ENCODE measurements at places on chromosomes 1 and 21. TPM values are rescaled to one million over a fixed set of nuclear protein-coding genes. Genes with fewer than 3 reads are reported as not detected.

AVPR1B gene
- total RNA-seq = not detected

FCN3 gene
- total RNA-seq = not detected

NTMT2 gene
- 0.41 TPM for total RNA-seq

SLC19A1 gene
- total RNA-seq = 9.0 TPM

DNA sequence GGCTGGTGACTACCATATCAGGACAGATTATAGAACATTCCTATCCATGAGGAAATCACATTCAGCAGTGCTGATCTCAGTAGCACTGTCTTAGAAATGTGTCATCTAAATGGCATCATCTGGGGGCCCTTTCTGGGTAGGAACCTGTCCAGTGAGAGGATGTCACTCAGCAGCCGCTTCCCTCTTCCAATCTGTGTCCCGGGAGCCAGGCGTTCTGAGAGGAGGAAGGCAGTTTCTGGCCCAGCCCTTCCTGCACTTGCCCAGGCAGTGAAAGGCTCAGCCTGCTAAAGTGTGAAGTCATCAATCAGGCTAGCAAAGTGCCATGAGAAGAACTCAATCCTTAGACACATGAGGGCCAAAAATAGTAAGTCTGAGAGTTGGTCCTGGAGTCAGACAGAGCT is 25.6 kb downstream of the RAB4A start:
- no peak for DNase-seq

DNA sequence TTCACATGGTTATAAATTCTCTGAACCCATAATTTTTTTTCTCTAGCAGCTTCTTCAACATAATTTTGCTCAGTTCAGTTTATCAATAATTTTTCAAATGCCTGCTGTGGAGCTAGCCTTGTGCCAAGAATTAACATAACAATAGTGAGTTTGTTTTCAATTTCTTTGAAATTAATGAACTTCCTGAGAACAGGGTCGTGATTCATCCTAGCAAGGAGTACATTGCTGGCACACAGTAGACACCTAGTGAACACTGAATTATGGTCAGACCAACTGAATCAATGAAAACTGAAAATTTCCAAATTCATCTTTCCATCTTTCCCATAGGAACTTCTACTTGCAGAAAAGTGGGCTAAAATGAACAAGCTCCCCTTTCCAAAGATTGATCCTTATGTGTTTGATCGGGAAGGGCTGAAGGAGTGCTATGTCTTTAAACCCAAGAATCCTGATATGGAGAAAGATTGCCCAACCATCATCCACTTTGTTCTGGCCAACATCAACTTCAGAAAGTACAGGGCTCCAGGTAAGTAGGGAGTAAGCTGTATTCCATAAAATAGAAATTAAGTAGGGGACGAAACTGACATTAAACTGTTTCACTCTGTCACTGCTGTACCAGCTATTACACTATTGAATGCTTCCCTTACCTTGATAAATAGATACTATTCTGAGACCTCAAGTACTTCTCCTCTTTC is 148.7 kb downstream of the PLA2G4A start:
- no peak for DNase-seq

DNA sequence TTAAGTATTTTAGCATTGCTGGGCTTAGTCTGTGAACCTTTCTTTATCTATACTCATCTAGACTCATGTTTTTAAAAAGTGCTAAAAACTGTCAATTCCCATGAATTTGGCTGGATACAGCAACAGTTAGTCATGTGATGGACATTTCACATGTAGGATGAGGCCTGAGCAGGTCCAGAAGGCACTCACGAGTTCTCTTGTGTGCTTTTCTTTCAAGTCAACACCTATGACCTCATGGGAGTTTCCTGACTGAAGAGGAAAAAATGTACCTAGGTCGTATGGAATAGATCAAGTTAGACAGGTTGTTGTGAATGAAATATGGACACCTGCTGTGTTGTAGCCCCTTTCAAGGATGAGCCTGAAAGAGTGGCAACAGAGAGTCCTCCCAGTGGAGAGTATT is 394.2 kb downstream of the DUSP10 start:
- no peak for DNase-seq

DNA sequence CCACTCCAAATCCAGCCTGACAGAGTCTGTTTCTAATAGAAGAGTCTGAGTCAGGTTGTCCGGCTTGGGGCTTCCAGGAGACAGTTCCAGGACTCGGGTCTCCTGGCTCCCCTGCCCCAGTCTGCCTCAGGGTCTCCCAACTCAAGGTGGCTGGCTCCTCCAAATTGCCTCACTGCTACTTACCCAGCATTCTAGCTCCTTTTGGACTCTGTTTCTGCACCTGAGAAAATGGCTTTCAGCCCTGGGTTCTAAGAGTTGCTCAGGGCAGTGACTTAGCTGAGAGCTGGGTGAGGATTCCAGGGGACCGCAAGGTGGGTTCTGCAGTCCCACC is 5.5 kb upstream of the IGFN1 start:
- no peak for DNase-seq

DNA sequence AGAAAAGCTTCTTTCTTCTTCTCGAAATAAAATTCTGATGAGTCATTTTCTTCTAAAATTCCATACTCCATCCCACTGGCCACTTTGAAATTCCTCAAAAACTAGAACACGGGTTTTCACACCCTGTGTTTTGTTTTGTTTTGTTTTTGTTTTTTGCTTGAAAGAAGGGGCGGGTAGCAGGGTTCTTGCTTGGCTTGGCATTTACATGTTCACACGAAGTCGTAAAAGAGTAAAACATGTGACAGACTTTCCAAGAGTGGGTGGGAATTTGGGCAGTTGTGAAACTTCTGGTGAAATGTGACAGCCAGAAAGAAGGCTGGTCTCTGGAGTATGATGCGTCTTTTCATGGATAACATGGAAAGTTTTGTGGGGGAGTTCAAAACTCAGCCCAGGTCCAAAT is 47.1 kb upstream of the FMN2 start:
- DNase-seq = no peak
